DMS 273 treated with DMSO at 0.1 percent for 48 hours (cell line): ENCODE measurements at places on chromosomes 5 and 9.

GRCh38 chr5:145553177-145553576 lies 282.0 kb downstream of the PRELID2 start:
- DNase-seq: no peak

GRCh38 chr5:15463231-15463980 lies 36.6 kb upstream of the FBXL7 start:
- peak; percentile 83 for DNase-seq

DNA sequence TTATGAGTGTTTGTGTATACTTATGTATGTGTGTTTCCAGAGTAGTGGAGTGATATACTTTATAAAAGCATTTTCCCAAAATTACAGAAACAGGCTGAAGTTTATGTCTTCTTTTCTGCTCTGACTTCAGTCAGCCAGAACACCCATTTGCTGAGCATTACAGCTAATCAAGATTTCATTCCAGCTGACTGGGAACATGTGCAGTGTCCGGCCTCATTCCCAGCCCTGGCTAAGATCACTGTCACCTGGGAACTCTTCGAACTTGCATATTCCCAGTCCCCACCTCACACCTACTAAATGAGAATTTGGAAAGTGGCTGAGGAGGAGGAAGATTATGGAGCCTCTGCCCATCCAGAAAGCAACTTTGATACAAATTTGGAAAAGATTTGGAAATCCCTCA lies 90.8 kb upstream of the PRRC1 start:
- DNase-seq: no peak

DNA sequence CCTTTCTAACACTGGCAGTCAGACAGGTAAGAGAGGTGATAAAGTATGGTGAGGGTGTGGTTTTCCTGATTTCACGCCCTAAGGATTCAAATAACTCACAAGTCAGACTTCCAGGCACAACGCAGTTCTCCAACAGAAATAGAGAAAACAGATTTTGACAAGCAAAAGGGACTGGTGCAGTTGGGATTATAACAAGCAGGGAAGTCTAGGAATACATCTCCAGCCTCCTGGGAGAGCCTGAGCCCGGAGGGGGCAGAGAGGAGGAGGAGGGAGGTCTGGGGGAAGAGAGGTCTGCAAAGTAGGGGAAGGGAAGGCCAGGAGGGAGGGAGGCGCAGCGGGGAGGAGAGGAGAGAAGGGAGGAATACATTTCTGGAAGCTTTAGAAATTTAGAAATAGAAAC lies 1.6 kb downstream of the CMBL start:
- DNase-seq: no peak

DNA sequence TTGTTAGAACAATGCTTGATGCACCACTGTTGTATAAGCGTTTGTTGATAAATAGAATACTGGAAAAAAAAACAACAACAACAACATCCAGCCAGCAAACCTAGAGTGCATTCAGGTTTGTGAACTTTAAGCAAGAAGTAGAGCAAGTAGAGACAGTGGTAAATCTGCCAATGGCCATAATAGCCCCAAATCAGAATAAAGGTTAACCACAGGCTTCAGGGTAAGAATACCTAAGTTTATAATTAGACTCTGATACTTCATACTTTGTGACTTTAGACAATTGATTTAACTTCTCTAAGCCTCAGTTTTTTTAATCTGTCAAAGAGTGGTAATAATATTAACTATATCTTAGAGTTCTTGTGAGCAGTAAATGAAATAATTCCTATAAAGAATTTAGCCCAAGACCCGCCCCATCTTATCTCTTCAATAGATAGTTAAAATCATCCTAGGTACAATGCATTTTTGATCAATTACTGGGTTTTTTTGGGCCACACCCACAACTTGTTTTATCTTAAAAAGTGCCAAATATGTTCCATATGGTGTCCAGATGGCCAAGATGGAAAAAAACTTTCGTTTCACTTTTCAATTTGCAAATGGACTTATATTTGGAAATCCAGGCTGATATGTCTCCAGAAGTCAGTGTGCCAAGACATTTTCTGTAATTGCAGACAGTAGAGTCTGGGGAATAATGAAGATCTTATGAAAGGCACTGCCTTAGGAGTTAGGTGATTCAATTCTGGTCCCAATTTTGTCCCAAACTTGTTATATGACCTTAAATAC lies 24.5 kb upstream of the DPYSL3 start:
- peak; percentile 70 for DNase-seq

- DNase-seq: no peak
These were observed 503.0 kb downstream of the SPATA31D1 start for GRCh38 chr9:82491604-82492003.

DNA sequence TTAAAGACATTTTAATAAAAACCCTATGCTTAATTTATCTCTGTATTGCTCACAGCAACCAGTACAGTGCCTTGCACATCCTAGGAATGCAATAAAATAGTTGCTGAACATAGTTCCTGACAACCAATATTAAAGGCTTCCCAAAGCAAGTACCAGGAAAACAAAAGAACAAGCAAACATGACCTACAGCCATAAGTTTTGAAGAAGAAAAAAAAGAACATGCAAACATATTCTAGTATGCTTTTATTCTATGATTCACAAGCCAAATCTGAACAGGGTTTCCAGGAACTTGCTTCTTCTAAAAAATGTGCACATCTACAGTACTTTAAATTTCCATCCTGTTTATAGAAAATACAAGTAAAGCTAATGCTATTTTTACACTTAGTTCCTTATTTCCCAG lies 4.5 kb downstream of the CEMIP2 start:
- DNase-seq: no peak
